ENCODE measurements at places on chromosomes 5 and 9.

GRCh38 chr5:9507974-9508373, 37.9 kb downstream of the SEMA5A start:
- DNase-seq: no peak

DNA sequence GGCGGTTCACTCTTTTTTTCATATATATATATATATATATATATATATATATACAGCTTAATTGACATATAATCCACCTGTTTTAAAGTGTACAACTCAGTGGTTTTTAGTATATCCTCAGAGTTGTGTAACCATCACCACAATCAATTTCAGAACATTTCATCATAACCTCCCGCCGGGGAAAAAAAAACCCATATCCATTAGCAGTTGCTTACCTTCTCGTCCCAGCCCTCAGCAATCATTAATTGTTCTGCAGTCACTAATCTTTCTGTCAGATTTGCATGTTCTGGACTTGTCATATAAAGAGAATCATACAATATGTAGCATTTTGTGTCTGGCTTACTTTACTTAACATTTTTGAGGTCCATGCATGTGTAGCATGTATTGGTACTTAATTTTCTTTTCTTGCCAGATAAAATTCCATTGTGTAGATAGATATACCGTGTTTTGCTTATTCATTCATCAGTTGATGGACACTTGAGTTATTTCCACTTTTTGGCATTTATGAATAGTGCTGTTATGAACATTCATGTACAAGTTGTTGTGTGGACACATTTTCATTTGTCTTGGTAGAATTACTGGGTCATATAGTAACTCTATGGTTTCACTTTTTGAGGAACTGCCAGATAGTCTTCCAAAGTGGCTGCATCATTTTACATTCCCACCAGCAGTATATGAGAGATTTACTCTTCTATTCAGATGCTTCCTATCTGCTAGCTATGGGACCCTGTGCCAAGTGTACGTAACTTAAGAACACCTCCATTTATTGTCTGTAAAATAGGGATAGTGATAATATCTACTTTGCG, 3.5 kb upstream of the RNF145 start:
- no peak for DNase-seq

- no peak for DNase-seq
Measured at GRCh38 chr9:12723409-12724028, 30.3 kb downstream of the TYRP1 start.

DNA sequence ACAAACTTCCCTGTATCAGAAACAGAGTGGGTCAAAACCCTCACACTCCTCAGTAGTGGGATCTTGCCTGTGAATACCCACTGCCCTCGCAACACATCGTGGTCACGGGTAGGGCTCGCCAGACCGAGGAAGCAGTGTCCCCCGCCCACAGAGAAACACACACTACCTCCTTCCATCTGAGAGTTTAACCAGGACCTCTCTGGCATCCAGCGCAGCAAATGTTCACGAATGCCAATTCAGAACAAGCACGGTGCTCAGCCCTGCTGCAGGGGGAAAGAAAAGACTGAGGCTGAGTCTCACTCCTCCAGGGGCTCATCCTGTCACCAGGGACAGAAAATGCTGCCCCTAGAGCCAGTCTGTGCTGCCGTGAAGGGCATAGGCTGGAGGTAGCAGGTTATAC, 42.5 kb upstream of the SYNPO start:
- DNase-seq: no peak

GRCh38 chr9:6739218-6739617, 18.6 kb upstream of the KDM4C start:
- no peak for DNase-seq

GRCh38 chr9:78130004-78130403, 98.4 kb upstream of the GNAQ start:
- peak; percentile 40 for DNase-seq
